SHP77 treated with DMSO at 0.1 percent for 48 hours (cell line): ENCODE measurements at places on chromosomes 7 and 10.

- no peak for DNase-seq
Measured at GRCh38 chr7:51229106-51229537, 87.5 kb downstream of the COBL start.

DNA sequence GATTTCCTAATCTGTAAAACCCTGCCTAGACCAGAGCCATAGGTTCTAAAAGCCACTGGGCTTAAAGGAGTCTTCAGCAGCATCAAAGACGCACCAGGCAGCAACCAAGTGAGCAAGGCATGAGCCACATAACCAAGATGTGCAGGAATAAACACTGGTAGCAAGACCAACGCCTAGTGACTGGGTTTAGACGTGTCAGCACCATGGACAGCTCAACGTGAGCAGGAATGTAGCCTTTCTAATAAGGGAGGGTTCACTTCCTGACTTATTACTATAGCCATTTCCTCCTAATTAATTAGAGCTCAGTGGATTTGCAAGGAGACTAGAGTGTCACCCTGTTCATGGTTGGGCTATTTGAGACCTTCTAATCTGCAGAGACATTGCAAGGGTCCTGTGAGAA lies 223.7 kb downstream of the LHFPL3 start:
- DNase-seq, result no peak

DNA sequence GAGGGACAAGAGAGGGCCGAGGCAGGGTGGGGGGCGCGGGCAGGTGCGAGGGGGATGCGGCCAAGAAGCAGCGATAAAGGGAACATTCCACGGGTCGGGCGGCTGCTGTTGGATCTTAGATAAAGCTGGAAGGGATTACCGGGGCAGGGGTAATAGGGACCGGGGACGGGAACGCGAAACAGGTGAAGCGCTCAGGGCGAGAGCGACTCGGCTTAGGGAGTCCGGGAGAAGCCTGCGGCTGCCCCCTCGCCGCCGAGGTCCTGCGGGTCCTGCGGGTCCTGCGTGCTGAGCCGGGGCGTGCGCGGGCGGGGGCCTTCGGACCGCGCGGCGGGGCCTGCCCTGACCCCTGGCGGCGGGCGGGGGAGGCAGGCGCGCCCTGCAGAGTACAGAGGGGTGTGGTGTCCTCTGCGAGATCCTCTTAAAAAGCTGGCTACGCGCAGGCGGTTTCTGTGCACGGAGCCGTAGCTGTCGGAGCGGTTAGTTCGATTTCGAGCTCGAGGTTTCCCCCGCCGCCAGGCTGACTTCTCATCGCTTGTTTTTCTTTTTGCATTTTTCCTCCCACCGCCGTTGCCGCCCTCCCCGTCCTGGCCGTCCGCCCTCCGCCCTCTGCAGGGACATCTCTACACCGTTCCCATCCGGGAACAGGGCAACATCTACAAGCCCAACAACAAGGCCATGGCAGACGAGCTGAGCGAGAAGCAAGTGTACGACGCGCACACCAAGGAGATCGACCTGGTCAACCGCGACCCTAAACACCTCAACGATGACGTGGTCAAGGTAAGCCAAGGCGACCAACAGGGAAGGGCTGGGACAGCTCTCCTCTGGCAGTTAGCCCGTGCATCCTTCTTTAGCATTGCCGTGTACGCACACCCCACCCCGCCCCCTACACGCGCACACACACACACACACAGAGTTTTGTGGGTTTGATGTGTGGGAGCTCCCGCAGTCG lies 1.4 kb downstream of the CAV1 start:
- no peak for DNase-seq

DNA sequence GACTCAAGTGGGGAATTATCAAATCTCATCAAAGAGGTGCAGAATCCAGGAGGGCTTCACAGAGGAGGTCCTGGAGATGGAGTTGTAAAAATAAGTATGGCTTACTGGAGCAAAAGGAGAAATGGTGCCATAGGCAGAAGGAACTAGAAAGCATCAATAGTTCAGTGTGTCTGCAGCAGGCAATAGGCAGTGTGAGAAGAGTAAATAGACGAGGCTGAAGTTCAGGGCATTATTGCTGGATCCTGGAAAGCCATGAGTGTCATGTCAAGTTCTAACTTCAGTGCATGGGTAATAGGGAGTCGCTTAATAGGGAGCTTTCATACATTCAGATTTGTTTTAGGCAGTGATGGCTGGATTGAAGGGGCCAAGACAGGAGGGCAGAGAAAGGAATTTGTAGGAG lies 39.3 kb downstream of the CYP26A1 start:
- DNase-seq, result no peak

- no peak for DNase-seq
Measured at GRCh38 chr7:148847815-148848734, 36.0 kb downstream of the EZH2 start.

- no peak for DNase-seq
Measured at GRCh38 chr10:68330852-68331454, 911 bp upstream of the HNRNPH3 start.

GRCh38 chr7:149398195-149398820 lies 62.6 kb downstream of the ZNF777 start:
- DNase-seq, result no peak

GRCh38 chr7:39069896-39070881 lies 92.5 kb downstream of the POU6F2 start:
- DNase-seq, result no peak

- DNase-seq, result no peak
Measured at GRCh38 chr7:4996696-4997222, 37.8 kb upstream of the MMD2 start.

DNA sequence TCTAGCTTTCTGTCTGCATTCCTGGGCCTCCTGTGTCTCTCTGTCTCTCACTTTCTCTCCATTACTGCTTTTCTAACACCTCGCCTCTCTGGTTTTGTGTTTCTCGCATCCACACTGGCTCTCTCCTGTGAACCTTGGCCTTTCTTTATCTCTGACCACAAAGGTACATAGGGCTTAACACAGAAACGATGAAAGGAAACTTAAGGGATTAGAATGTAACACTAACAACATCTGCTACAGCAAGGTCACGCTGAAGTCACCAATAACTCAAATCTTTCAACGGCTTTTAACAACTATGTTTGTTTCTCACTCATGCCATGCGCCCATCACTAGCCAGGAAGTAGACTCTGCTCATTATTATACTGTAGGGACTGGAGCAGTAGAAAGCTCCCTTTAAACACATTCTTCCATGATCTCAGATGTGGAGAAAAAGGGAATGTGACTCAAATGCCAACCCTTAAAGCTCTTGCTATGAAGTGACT lies 9.3 kb upstream of the OR6V1 start:
- DNase-seq, result no peak

DNA sequence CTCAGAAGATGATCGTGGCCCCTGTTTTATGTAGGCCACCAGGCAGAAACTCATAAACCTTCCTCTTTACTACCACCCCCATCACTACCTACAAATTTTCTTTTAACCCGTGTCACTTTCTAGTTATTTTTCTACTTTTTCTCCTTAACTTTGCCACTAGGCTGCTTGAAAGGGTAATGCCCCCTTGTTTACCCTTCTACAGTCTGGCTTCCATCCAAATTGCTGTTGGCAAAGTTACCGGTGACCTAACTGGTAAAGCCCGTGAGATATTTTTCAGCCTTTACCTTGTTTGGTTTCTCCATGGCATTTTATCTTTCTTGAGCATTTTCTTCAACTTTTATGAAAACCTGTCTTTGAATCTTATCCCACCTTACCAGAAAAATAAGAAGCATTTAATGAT lies 153.0 kb downstream of the WNT2 start:
- no peak for DNase-seq

DNA sequence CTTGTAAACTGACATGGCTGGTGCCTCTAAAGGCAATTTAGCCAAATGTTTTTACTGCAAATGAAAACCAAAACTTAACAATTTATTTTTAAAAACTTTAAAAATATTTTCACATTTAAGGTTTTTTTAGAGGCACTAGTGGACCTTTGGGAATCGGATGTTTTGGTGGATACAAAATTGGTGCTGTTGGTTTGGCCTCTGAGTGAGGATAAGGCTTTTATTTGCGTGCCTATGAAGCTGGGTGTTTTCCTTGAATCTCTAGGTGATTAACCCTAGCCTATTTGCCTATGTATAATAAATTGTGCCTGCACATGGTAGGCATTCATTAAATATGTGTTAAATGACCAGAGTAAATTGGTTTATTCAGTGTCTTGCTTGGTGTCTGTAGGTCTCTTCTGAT lies 2.9 kb upstream of the SGCE start:
- DNase-seq, result no peak
